CD4-positive, alpha-beta T cell treated with Interleukin-10 for 1 hour (primary cell): ENCODE measurements at places on chromosomes 1 and 21.
A peak's percentile ranks its signal among the peaks of the same experiment; 100 is the strongest.

GRCh38 chr1:230169454-230170152, 102.6 kb downstream of the GALNT2 start:
- no peak for DNase-seq

- DNase-seq = no peak
These were observed 52.3 kb upstream of the C8B start for GRCh38 chr1:57018119-57018518.

- DNase-seq = no peak
These were observed 61.0 kb downstream of the RUNX1 start for GRCh38 chr21:34988139-34988538.

GRCh38 chr1:244802041-244802440, 33.4 kb upstream of the COX20 start:
- no peak for DNase-seq

DNA sequence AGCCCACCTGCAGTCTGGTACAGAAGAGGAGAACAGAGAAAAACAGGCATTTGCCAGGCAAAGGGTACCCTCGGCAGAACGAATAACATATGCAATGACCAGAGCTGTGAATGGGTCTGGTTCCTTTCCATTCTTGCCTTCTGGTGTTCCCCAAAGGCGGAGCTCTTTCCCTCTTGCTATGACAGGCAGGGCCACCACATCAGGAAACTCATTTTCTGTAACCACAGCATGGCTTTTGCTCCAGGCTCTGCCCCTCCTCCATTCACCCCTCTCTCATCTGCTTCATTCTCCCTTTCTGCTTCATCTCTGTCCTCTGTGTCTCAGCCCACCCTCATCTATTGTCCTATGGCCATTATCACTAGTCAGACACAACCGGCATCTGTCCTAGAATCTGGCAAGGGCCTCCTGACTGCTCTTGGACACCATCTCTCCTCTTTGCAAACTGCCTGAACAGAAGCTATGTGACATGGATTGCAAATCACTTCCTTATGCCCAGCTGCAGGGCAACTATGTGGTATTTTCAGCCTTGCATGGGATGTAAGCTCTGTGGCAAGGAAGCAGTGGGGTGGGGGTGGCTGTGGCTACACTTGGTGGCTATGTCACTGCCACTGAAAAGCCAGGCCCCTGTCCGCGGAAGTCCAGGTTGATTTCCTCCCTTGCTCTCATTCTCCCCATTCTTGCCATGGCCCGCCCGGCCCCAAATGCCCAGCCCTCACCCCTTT, 78.8 kb upstream of the ABCD3 start:
- DNase-seq = no peak

GRCh38 chr1:64810001-64810400, 65.1 kb downstream of the RAVER2 start:
- DNase-seq = no peak

DNA sequence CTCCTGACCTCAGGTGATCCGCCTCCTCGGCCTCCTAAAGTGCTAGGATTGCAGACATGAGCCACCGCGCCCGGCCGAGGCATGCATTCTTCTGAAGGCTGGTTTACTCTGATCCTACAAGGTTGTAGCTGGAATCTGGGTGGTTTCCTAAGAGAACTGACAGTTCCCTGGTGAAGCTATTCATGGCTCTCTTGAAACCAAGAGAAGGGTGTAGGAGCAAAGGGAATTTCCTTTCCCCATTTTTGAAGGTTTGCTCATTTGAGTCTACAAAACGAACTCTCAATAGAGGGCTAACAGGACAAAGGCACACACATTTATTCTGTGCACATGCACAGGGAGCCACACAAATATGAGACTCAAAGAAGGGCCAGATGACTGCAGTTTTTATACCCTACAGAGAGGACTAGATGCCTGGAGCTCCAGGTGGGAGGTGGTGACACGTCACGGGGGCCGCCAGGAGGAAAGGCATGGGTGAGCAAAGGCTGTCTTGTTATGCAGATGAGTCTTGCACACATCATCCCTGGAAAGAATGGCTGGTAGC, 49.5 kb upstream of the ERRFI1 start:
- DNase-seq = no peak

DNA sequence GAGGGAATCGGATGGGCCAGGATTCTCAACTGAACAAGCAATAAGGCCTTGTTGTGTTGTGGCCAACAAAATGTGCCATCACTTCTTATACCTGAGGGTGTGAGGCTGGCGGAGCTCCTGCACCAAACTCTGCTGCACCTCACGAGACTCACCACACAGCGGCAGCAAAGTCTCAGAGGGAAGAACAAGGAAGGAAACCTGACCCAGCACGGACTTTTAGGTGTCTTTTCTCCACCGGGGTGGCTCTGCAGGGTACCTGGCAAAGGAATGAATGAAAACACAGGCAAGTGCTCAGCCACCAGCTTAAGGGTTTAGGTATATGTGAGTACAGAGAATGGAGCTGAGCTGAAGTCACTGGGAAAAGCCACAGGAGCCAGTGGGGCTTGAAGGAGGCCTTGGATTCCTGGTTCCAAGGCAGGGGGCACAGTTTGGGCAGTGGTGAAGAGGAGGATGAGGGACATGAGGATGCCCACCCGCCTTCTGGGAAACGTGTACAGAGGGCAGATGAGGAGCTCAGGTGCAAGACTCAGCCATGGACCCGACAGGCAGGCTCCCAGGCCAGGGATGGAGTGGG, 31.1 kb upstream of the HSD3B1 start:
- DNase-seq = peak; percentile 0

DNA sequence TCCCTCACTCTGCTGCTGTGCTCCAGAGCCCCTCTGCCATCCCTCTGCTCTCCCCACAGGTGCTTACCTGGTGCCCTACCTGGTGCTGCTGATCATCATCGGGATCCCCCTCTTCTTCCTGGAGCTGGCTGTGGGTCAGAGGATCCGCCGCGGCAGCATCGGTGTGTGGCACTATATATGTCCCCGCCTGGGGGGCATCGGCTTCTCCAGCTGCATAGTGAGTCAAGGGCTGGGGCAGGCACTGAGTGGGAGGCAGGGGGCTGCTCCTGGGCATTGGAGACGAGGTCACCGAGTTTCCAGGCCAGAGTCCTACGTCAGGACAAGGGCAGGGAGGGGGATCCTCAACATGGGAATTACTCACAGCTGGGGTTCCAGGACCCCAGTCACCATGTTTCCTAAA, 21.7 kb downstream of the SLC6A17 start:
- no peak for DNase-seq

DNA sequence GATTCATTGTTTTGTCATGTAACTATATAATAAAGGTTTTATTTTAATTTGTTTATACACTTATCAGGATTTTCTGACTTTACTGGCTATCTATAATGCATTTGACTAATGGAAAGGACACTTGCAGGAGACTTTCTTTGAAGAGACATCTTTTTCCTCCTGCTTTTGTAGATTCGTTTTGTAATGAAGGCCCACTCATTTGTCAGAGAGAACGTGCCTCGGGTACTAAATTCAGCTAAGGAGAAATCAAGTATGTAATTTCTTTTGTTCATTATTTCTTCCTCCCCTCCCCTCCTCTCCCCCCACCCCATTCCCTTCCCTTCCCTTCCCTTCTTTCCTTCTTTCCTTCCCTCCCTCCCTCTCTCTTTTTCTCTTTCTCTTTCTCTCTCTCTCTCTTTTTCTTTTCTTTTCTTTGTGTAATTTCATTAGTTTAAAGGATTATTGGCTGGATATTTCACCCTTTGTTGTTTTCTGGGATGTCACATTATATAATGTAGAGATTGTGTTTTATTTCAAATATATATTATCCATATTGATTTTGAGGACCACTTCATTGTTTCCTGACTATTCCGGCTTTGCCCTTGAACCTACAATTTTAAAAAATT, 23.7 kb upstream of the AXDND1 start:
- no peak for DNase-seq

DNA sequence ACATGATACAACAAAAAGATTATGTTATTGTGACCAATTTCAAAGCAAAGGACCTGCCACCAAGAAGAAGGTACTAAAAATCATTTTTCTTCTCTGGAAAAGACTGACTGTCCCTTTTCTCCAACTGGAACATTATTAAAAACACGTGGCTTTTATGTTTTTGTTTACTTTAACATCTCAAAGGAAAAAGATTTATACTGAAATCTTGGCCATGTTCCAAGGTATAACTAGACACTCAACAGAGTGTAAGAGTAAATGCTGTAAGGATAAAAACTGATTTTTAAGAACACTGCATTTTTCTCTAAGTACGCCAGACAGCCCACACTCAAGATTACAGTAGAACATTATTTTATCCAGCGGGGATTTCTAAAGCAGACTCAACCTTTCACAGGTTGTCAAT, 62.1 kb downstream of the BRWD1 start:
- DNase-seq = no peak

DNA sequence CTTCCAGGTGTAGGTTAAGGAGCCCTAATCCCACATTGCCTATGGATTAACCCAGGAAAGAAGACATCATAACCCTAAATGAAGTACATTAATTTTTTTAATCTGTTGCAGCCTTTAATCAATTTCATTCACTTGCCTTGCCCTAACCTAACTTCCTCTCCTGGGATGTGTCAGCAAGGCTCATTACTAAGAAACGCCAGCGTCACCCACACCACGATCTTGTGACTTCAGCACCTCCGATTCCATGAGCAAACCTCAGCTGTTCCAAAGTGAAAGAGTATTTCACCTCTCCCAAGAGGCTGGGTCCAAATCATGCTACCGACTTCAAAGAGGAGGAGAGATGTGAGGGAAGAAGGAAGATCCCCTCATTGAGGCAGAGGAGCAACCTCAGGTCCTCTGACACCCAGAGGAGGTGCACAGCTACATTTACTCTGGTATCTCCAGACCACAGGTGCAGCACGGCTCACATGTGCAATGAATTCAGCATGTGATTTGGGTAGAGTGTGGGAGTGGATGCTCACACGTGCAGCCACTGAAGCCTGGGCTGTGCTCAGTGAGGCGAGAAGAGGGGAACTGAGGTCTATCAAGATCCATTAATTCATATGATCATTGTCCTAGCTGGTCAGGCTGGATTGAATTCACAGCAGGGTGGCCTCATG, 134.1 kb downstream of the SLC30A10 start:
- no peak for DNase-seq

- DNase-seq = no peak
These were observed 2.5 kb downstream of the KLHL20 start for GRCh38 chr1:173717238-173717637.

DNA sequence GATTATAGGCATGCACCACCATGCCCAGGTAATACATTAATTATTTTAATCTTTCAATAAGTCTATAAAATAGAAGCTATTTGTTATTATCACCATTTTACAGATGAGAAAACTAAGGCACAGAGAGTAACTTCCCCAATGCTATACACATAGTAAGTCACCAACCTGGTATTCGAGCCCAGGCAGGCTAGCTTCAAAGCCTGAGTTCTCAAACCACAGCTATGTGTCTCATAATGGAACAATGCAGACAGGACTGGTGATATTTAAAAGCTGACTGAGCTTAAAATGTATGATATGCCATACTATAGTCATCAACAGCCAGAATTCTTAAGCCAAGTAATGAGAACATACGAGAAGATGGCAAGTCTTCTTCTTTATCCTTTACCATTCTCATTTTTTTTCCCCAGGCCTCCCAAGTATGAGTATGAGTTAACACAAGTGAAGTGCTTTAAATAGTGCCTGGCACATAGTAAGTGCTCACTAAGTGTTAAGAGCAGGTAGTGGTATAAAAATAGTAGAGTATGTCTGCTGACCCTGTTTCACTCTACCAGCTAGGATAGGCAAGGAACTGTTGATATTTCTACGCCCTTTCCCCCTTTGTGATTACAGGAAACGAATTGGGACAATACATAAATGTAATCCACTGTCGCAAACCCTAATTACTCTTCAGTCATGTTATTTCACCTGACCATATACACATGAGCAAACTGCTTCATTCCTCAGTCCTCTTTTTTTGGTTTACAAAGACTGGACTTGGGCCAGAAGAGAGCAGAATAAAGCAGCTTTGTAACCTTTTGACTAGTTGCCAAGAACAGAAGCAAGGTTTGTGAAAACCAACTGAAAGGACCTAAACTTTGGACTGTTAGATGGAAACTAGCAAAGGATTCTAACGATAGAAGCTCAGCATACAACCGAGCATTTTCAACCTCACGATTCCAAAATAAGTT, 9.5 kb downstream of the EYA3 start:
- DNase-seq = no peak

DNA sequence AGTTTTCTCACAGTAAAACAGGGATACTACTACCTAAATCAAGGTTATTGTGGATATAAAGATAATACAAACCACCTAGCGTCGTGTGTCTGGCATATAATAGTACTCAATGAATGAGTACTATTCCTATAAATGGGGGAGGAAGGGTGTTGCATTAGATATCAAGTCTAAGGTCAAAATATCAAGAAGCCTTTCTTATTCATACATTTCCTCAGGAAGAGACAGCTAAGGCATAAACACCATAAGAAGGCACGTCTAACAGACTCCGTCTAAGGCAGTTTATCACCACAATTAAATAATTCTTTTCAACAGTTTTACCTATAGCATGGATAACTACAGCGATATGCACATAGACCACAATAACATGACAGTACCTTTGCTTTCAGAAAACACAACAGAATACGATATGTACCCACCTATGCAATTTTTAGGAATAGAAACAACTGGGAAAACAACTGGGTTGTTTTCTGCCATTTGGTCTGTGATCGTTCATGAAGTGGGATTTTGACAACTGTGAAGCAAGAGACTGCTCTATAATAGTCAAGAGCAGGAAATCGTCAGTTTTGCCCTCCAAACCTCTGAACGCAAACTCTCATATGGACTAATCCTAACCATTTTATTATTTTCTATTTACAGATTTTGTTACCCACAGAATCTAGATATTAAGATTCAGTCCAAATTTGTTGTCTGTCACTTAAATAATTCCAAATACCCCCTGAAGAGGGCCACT, 53.1 kb downstream of the HNRNPR start:
- DNase-seq = no peak

DNA sequence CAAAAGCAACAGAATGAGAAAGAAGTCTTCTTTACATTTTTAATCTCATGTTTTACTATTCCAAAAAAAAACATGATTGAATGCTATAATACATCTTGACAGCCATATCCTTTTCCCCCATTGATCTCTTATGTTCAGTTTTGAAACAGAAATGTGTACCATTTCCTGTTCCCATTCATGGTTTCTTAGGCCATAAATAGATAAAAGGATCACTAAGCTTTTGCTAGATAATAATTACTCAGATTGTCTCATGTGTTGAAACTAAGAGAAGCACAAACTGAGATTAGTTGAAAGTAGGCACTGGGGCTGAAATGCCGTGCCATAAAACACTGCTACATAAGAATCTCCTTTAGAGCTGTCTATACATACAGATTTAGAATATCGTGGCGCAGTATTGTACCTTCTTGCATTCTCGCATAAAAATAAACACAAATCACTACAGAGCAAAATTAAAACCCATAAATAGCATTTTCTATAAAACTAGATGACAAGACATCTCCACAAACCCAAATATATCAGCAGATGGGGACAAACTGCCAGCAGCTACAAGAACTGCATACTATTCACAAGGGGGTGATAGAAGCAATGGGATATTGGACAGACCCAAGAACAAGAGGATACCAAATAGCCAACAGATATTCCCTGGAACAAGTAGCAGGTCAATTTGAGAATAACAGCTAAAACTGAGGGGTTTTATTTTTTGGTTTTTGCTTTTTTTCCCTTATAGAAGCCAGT, 405.3 kb upstream of the PRMT6 start:
- DNase-seq = no peak

GRCh38 chr1:19812875-19813642, 2.0 kb downstream of the RNF186 start:
- DNase-seq = no peak
